ENCODE measurements at places on chromosomes 2 and 18. TPM values are rescaled to one million over a fixed set of nuclear protein-coding genes. Genes with fewer than 3 reads are reported as not detected.

DNAH7 gene
- under 0.01 TPM for total RNA-seq

SMYD1 gene
- total RNA-seq = not detected

ABCG8 gene
- under 0.01 TPM for total RNA-seq

GPR155 gene
- total RNA-seq = 1.3 TPM

- DNase-seq = peak; percentile 44
These were observed 41.1 kb downstream of the NHEJ1 start for GRCh38 chr2:219119422-219120043.

GRCh38 chr2:167480986-167481309 lies 592.7 kb downstream of the XIRP2 start:
- DNase-seq = no peak

NEU2 gene
- not detected for total RNA-seq

GRCh38 chr2:69601179-69601612 lies 42.3 kb downstream of the AAK1 start:
- DNase-seq = peak; percentile 89

GRCh38 chr2:148177559-148177958 lies 156.7 kb downstream of the MBD5 start:
- DNase-seq = no peak

DNA sequence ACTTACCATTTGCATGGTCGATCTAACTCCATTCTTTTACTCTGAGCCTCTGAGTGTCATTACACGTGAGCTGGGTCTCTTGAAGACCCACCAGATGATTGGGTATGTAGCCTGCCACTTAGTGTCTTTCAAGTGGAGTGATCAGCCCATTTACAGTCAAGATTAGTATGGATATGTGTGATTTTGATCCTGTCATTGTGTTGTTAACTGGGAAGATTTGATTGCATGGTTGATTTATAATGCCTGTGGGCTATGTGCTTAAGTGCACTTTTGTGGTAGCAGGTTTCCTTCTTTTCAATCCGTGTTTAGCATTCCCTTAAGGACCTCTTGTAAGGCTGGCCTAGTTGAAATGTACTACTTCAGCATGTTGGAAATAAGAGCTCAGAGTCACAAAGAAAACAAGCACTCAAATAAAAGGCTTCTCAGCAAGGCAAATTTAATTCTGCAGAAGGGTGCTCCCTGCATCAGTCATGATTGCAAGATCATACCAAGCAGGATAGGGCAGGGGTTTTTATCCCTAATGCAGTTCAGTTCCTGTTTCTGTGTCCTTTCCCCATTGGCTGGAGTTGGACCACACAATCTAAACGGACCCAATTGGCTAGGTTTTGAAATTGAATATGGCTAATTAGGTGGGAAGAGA lies 230.7 kb upstream of the SYT4 start:
- no peak for DNase-seq

DNA sequence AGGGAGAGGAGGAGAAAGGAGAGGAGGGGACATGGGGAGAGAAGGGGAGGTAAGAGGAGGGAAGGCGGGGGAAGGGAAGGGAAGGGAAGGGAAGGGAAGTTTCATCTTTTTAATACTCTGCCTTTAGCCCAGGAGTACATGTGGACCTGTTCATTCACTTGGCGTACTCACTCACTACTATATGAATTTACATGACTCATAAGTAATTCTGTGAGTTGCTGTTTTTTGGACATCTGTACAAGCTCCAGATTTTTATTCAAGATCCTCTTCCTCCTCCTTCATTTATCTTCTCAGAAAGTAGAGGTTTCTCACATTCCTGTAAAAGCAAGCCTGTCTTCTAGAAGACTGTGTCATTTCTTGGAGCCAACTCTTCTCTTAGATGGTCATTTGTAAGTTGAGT lies 84.6 kb downstream of the RDH14 start:
- DNase-seq = no peak

GRCh38 chr2:232363784-232364615 lies 14.6 kb upstream of the ALPP start:
- DNase-seq = no peak

ADNP2 gene
- 21.6 TPM for total RNA-seq

- DNase-seq = no peak
These were observed 65.9 kb upstream of the HPCAL1 start for GRCh38 chr2:10236571-10237391.

DNA sequence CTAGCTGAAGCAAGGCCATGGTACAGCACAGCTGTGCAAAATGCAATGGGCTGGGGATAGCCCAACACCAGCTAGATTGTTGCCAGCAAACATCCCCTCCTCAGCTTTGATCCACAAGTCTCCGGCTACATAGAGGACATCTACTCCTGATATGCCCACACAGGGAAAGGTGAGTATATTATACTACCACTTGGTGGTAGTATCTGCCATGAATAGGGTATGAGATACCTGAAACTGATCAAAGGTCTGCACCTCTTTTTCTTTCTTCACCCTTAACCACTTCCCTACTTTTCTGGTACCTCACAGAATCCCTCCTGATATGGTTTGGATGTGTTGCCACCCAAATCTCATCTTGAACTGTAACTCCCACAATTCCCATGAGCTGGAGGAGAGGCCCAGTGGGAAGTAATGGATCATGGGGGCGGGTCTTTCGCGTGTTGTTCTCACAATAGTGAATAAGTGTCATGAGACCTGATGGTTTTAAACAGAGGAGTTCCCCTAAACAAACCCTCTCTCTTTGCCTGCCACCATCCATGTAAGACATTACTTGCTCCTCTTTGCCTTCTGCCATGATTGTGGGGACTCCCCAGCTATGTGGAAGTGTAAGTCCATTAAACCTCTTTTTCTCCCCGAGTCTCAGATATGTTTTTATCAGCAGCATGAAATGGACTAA lies 279.6 kb downstream of the TXNL1 start:
- peak; percentile 40 for DNase-seq

ACAA2 gene
- 11.0 TPM for total RNA-seq

VPS54 gene
- total RNA-seq = 18.2 TPM

CROCC2 gene
- total RNA-seq = 0.26 TPM

MPP4 gene
- total RNA-seq = 0.13 TPM

ADRA2B gene
- total RNA-seq = not detected

DNA sequence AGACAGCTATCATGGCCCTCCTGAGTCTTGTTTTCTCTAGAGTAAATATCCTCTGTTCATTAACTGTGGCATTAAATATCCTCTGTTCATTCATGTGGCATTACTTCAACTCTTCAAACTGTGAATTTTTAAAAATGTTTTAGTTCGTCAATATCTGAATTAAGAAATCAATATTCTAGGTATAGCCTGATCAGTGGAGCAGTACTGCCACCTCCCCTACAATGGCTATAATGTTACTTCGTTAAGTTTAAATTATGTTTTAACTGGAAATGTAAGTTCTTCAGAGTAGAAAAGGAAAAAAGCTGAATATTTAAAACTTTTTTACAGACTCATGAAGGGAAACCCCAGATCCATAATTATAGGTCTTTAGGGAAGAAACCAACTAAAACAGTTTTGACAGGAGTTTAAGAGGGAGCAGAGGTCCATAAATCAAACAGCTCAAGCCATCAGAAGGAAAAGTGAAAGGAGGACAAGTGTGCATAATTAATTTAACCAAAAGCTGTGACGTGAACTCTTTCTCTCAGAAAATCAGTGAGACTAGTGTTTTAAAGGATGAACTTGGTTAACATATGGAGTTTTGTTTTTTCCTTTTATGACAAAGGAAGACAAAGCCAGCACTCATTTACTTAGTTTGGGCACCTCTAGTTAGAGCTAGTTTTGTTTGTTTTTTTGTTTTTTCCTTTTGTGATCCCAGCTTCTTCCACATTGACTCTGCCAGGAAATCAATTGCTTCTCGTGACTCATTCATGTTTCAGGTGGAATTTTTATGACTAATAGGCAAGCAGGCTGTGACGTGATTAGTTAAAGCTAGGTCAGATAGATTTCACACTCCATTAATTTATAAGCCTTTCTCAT lies 44.9 kb downstream of the RBBP8 start:
- DNase-seq = peak; percentile 97

DNA sequence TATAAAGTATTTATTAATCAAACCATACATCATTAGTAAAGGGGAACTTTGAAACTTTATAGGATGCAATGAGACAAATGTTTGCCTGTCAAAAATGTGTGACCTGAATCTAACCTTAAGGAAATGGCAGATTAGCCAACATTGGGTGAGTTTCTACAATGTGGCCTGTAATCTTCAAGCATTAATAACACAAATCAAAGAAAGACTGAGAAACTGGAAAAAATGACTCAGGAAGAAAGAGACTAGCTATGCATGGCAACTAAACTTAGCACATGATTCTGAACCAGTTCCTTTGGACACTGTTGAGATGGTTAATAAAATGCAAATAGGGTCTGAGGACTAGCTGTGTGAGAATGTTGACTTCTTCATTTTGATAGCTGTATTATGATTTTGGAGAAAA lies 628.6 kb upstream of the ID2 start:
- no peak for DNase-seq

GYPC gene
- total RNA-seq = 0.51 TPM

GRCh38 chr2:170147576-170147975 lies 30.4 kb upstream of the MYO3B start:
- DNase-seq = peak; percentile 97

SLC9A4 gene
- total RNA-seq = 0.13 TPM

LYG2 gene
- not detected for total RNA-seq

DNA sequence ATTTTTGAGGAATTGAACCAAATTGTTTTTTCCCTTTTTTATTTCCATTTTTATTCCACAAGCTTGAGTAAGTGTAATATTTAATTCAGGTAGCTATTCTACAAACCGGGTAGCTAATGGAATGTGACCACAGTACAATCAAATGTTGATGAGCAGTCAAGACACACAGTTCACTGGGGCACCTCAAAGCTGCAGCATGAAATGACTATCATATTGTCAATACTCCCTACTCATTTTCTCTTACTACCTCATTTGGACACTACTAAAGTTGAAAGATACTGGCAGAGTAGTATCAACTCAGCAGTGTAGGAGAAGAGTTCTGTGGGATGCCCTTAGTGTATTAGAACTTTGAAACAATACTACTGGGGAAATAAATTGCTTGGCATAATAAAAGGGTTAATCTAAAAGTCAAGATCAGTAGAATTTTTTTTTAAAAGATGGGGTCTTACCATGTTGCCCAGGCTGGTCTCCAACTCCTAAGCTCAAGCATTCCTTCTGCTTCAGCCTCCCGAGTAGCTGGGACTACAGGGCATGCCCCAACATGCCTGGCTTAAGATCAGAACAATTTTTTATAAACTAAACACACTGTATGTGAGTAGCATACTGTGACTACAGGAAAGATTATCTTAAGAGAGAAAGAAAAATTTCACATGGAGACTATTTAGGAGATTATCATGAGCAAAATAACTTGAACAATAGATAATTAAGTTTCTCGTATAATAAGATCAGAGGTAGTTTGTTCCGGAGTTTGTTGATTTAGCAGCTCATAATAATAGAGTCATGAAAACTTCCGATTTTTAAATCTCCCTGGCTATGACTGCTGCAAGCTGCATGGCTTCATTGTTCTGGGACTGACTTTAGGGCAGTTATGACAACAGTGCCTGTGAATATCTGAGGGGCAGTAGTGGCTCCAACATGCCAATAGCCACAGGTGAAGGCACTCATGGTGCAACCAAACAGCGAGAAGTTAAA lies 43.7 kb downstream of the MYO3B start:
- DNase-seq = peak; percentile 82

DNA sequence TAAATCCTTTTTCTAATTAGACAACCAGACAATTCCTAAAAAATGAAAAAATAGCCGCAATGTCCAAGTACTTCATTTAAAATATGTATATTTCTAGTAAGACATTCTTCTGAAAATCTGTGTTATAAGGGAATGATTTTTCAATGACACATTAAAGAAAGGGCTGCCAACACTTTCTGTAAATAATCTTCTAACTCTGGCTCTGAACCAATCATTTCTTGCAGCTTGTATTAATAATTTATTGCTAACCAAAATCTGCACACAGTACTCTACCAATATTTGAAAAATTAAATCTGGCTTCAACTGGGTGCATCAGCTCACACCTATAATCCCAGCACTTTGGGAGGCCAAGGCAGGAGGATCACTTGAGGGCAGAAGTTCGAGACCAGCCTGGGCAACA lies 8.3 kb downstream of the NFU1 start:
- no peak for DNase-seq

GRCh38 chr18:76859474-76860339 lies 37.4 kb downstream of the ZNF236 start:
- no peak for DNase-seq

DNA sequence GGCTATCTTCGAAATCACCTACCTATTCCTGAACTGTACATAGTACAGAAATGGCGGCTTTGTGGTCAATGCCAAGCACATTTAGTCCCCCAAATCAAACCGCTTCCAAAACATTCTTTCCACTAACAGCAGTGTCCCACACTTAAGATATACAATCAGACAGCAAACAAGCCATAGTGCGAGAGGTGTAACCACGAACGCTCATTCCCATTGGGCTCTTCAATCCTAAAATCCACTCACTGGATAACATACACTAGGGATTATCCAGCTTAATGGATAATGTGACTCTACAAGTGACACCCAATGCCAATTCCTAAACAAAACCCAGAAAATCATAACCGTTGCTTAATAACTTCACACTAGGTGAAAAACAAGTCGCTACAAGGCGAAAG lies 2.0 kb downstream of the XPO1 start:
- DNase-seq = no peak

FOXI3 gene
- not detected for total RNA-seq

DNA sequence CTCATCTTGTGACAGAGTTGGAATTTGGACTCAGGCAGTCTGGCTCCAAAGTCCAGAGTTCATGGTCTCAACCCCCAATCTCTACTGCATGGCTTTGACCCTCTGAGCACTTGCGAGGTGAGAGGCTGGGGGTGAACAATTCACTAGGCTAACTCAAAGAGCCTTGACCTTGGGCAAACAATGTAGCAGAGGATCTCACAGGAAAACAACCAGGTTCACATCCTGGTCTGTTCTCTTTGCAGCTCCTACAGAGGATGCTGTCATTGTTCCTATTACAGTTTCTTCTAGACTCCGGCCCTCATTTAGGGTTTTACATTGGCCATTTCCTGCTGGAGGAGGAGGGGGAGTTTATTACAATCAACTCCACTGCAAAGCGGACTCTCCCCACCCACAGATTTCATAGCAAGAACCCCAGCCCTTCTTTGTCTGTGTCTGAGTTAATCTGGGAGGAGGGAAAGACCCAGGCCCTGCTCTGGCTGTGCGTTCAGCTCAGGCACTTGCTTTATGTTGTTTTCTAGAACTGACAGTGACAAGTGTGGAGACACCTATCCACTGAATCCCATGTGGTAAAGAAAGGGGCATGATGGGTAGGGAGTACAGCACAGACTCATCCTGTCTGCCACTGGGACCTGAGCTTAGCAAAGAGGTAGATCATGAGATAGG lies 101.6 kb downstream of the LBH start:
- no peak for DNase-seq

MYO5B gene
- total RNA-seq = 31.3 TPM

GRCh38 chr2:204340511-204340910 lies 204.8 kb upstream of the PARD3B start:
- no peak for DNase-seq

KIF1A gene
- total RNA-seq = not detected

GCG gene
- not detected for total RNA-seq

SLC4A1AP gene
- total RNA-seq = 27.4 TPM

Measured in bronchial epithelial cell (primary cell).